ENCODE measurements at places on chromosomes 1 and 21.

- no peak for DNase-seq
Observed at GRCh38 chr1:46768445-46768844, 30.4 kb upstream of the CYP4B1 start.

DNA sequence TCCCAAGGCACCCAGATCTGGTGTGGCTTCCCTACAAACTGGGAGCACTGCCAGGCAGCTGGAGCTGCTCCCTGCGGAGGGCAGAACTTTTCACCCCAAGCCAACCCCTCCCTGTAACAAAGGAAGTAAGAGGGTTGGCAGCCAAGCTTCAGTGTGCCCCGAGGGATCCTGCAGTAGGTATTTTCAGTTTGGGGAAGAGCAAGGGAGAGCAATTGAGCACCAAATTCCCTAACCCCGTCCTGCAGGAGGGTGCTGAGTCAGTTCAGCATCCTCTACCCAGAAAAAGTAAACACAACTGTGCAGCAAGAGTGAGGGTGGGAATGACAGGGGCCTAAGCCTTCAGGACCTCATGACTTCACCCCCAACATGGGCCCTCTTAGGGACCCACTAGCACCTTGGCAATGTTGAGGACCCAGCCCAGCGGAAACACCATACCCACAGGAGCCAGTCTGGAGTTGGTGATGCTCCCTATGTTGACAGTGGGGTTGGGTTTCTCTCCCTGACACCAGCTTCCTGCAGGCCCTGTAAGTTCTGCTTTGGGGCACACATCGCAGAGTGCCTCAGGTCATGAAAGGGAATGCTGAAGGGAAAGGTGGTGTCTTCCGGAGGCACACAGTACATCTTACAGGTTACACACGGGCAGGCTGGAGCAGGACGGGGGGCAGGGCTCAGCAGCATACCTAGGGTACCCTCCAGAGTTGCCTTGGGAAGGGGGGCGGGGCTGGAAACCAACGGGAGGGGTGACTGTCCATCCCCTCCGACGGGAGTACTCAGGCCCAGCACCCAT lies 14.8 kb downstream of the SH3BP5L start:
- DNase-seq: no peak

- no peak for DNase-seq
Observed at GRCh38 chr21:36203603-36203889, 46.9 kb downstream of the DOP1B start.

DNA sequence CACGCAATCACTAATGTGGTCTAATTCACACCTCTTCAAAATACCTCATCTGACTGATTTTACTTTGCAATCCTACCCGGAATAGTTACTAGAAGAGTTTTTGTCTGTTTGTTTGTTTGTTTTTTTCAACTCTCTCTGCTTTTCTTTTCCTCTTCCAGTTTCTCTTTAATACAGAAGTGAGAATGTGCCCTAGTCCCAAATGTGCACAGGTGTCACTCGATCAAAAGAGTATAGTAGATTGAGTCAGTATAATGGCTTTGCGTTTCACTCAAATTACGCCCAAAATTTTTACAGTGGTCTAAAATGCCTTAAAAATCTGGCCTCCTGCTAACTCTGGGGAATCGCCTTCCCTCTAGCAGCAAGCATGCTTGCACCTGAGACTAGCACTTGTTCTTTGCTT lies 1536.8 kb downstream of the KCNT2 start:
- no peak for DNase-seq

DNA sequence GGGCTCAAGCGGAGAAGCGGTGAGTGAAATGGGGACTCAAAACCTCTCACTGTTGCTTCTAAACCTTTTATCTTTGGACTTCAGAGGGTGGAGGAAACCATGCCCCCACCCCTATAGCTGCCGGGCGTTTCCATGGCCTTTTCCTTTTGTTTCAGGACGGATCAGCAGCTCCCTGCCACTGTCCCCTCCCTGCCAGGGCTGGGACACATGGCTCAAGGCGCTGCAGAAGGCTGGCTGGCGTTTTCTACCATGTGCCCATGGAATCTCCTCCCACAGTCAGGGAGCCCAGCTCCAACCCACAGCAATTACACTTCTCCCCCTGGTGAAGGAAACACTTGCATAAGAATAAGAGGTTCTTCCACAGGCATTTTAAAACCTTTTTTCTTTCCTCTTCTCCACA lies 812.7 kb downstream of the PLA2G4A start:
- DNase-seq: no peak

DNA sequence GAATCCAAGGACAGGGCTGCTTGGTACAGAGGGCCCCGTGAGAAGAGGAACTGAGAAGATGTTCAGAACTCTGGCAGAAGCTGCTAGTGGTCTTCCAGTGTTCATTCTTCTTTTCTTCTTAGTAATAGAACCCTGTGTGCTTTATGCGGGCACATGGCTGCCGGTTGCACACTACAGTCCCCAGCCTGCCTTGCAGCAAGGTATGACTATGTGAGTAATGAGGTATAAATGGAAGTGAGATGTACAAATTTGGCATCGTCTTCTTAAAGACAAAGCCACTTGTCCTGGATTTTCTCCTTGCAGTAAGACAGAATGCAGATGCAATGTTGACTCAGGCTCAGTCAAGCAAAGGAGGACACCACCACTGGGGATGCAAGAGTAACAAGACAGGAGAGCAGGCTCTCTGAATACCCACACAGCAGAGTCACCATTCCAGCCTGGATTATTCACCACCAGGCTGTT lies 15.0 kb upstream of the ATP1B1 start:
- no peak for DNase-seq

- no peak for DNase-seq
Observed at GRCh38 chr1:61184714-61185106, 102.3 kb downstream of the NFIA start.

DNA sequence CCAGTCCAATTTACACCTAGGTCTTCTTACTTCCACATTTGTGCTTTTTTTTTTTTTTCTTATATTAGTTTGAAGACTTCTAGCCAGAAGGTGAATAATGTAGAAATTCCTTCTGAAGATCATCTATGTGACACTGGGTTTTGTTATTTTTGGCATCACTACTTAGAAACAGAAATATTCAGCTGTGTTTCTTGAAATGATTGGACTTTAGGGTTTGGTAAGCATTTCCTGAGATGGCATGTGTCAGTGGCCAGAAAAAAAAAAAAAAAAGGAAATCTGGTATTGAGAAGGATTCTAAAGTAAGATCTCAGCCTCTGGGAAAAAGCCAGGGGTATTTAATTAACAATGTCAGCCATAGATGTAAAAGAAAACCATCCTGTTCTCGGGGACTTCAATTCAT lies 43.4 kb upstream of the LRRC8C start:
- no peak for DNase-seq

DNA sequence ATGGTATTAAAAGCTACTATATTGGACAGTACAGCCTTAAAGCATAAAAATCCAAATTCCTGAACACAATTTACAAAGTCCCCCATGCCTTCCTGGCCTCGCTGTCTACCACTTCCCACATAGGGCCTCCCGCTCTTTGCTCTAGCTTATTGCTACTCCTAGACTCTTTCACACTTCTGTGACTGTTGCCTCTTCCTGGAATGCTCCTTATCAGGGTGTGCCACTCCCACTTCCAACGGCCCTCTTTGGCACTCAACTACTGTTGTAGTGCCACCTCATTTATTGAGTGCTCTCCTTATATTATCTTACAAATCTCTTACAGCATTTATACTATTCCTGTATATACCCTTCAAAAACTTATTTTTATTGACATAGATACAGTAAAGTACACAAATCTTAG lies 4.8 kb downstream of the SARS1 start:
- no peak for DNase-seq

GRCh38 chr1:147377263-147378246 lies 135.1 kb downstream of the CHD1L start:
- DNase-seq: no peak

Data from SK-N-DZ (cell line).